ENCODE measurements at places on chromosomes 3 and 15. TPM values are rescaled to one million over a fixed set of nuclear protein-coding genes. Genes with fewer than 3 reads are reported as not detected.

SLCO2A1 gene
- total RNA-seq, result 4.4 TPM

EHD4 gene
- total RNA-seq, result 5.5 TPM

PLA2G4D gene
- 0.09 TPM for total RNA-seq

SLC6A11 gene
- 43.1 TPM for total RNA-seq

TLE3 gene
- 59.3 TPM for total RNA-seq

AADACL2 gene
- total RNA-seq, result not detected

KBTBD8 gene
- total RNA-seq, result 9.0 TPM

AZI2 gene
- 97.4 TPM for total RNA-seq

RBPMS2 gene
- total RNA-seq, result 0.27 TPM

DNAH1 gene
- 5.0 TPM for total RNA-seq

NRROS gene
- 1.9 TPM for total RNA-seq

ZNF774 gene
- 6.1 TPM for total RNA-seq

TUSC2 gene
- total RNA-seq, result 11.4 TPM

PPP1R14D gene
- not detected for total RNA-seq

GOLGA6L25 gene
- not detected for total RNA-seq

HACL1 gene
- 32.2 TPM for total RNA-seq

SI gene
- total RNA-seq, result 0.18 TPM

SENP8 gene
- total RNA-seq, result 3.0 TPM

IRAK2 gene
- total RNA-seq, result 1.5 TPM

MYZAP gene
- total RNA-seq, result 0.64 TPM

MLF1 gene
- total RNA-seq, result 24.5 TPM

PDZRN3 gene
- total RNA-seq, result 14.1 TPM

FBXL22 gene
- total RNA-seq, result 0.64 TPM

COL6A6 gene
- total RNA-seq, result 5.4 TPM

UTS2B gene
- total RNA-seq, result 0.64 TPM

SUCNR1 gene
- total RNA-seq, result 0.73 TPM

RBP2 gene
- not detected for total RNA-seq

AQP9 gene
- 0.09 TPM for total RNA-seq
